ENCODE measurements at places on chromosomes 4 and X.

GRCh38 chr4:81891005-81891996 is 419.6 kb upstream of the RASGEF1B start:
- no peak for DNase-seq

- no peak for DNase-seq
Observed at GRCh38 chr4:41000356-41000755, 214.0 kb downstream of the APBB2 start.

DNA sequence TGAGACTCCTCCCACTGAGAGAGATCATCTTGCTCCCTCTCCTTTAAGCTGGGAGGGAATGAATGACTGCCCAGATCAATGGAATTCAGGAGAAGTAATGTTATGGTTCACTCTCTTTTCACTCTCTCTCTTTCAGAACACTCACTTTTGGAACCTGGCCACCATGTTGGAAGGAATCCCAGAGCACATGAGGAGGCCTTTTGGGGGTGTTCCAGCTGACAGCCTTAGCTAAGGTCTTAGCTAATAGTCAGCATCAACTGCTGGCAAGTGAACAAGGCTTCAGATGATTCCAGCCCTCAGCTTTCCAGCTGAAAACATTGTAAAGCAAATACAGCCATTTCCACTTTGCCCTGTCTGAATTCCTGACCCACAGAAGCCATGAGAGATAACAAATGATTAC is 124.0 kb upstream of the CLNK start:
- DNase-seq = peak; percentile 94

DNA sequence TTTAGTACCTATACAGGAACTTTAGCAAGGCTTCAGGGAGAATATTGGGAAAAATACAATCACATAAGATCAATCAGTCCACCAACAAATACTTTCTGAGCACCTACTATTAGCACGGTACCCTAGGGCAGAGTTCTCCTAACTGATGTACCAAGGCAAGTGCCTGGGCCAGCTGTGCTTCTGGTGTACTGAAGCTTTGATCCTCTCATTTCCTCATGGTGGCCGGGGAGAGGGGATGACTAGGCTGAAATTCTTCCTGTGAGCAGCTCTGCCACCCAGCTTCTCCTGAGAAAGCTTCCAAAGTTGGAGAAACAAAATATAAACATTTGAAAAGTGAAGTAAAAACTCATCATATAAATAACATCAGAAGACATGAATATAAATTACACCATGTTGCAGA is 49.3 kb upstream of the ATOH1 start:
- no peak for DNase-seq

GRCh38 chrX:103073467-103073866 is 9.5 kb upstream of the BEX1 start:
- DNase-seq = no peak

- DNase-seq = no peak
Observed at GRCh38 chrX:73830489-73831414, 267.8 kb downstream of the CHIC1 start.

DNA sequence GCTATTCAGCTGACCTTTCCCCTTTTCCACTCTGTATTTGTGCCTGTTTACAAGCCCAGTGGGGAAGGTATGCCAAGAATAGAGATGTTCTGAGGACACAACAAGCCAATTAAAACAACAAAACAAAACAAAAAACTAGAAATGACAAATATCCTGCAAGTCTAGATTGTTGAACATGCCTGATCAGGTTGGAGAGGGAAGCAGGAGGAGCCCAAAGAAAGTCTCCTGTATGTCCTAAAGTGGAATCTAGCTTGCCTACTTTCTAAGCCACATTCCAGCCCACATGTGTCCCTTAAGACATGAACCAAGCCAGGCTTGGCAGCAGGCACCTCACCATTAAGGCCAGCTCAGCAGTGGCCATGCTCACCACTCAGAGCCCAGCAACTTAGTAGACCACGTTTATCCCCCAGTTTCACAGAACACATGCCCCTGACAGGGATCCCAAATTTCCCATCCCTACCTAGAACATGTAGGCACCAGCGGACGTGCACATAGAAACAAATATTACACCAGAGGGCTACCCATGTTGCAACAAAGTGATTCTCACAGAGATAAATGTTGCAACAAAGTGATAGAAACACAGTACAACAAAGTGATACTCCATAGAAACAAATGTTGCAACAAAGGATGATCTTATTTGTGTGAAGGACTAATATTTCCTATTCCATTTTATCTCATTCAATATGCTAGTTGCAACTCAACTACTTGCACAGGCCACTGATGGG is 48.3 kb downstream of the CD99L2 start:
- DNase-seq = no peak

- no peak for DNase-seq
Observed at GRCh38 chrX:47321823-47322371, 48.5 kb upstream of the ZNF157 start.

DNA sequence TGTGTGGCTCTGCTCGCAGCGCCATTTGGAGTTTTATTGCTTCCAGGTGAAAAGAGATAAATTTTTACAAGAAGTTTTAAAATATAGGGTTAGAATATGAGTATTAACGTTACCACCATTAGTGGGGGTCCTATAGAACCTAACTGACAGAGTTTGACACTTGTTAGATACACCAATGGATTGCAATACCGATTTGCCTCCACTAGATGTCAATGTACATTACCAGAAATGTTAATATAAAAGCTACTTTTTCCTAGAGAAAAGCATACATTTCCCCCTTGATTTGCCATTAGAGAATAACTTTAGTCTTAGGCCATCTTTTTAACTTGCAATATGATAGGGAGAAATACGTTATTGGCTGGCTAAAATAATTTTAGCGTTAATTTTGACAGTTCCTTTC is 108.4 kb downstream of the LINC00632 start:
- DNase-seq = peak; percentile 22

DNA sequence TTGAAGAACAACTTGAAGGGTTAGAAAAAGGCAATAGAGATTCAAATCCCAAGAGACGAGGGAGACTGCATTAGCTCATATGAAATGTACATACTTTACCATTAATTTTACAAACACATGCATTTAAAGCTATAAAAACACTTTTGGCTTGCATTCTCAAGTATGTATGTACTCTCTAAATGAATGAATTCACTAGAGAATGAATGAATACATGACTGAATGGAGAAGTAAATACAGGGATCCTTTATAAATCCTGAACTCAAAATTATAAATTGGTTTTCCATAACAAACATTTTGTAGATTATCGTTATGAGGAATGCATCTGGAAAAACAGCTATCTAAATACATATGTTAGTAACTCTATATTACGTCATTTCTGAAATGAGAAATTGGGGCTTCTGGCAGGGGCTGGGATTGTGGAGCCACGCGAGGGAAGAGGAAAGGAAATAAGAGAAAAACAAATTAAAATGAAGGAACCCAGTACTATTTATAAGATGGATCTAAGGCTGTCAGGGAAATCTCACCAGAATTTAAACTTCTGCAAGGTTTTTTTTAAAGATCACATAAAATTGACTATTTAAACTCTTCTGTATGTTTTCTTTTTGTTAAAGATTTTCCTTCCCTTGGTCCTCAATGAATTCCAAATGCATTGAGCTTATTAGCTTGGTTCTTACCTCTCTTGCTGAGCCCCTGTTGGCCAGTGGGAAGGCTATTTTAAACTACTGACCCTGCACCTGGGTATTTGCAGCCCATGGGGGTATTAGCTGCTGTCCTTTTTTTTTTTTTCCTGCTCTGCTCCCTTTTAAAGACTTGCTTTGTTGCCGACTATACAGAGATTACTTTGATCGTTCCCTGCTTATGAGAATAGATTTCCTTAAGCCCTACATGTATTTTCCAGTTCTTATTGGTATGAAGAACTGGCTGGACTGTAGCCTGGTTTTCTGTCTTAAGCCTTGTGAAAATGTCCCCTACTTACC is 207.8 kb downstream of the ADGRL3 start:
- no peak for DNase-seq

- no peak for DNase-seq
Observed at GRCh38 chr4:56127716-56128115, 179.0 kb downstream of the CEP135 start.

DNA sequence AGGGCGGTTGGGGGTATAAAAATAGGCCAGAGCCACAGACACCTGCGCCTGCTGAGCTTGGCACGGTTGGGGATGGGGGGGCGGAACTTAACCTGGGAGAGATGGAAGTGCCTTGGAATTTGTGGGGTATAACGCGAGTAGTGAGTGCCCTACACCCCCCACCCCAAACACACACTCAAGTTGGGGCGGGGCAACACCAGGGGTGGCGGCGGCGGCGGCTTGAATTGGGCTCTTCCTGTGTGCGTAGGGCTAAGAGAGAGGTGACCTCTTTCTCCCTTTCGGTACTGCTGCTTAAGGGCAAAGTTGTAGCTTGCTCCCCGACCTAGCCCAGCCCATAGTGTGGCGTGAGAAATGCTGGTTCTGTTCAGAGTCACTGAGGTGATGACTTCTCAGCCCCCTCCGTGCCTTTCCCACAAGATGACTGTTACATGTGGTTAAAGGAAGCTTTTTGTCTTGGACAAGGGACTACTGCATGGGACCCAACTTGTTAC is 839 bp downstream of the STK26 start:
- no peak for DNase-seq

DNA sequence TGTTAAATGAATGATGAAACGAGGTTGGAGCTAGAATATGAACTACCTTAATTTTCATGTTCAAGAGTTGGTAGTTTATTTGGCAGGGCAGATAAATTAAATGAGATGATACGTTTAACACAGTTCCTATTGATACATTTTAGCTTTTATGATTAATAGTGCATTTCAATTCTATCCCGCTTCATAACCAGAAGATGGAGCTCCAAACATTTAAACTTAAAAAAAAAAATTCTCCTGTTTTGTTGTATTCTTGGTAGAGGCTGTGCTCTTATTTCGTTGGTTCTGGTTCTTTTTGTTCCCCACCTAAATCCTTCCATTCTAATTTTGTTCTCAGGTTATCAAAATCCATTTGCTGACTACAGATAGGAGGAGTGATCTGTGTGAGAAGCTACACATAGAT is 71.8 kb upstream of the PTPN13 start:
- DNase-seq = no peak

DNA sequence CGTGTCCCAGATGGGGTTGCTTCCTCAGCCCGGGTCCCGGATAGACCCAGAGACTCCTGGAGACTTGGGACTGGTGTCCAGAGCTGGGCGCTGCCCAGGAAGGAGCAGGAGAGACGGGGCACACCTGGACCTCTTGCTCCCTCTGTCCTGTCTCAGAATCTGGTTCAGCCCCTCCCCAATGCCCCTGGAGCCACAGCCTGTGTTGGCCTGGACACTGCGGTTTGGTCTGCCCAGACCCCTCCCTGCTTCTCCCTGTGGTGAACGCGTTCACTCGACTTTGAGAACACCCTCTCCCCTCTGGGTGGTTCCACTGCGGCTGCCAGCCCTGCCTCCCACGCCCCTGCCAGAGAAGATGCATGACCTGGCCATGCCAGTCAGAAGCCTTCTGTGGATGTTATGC is 111.1 kb downstream of the HMX1 start:
- no peak for DNase-seq

GRCh38 chrX:11741574-11741973 is 16.5 kb upstream of the MSL3 start:
- no peak for DNase-seq
